CD4-positive, CD25-positive, alpha-beta regulatory T cell (primary cell): ENCODE measurements at places on chromosomes 3 and 15.
A peak's percentile ranks its signal among the peaks of the same experiment; 100 is the strongest.

GRCh38 chr15:100856867-100857266 is 22.8 kb upstream of the ALDH1A3 start:
- no peak for DNase-seq

DNA sequence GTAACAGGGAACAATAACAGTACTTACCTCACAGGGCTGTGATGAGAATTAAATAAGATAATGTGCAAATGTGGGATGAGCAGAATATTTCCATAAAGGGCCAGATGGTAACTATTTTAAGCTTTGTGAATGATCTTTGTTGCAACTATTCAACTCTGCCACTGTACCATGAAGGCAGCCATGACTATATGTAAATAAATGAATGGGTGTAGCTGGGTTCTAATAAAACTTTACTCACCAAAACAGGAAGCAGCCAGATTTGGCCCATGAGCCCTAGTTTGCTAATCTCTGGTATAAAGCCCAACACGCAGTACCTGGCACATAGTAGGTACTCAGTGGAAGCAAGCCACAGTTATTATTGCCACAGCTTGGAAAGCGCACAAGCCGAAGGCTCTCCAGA is 362.7 kb upstream of the PROK2 start:
- no peak for DNase-seq

- no peak for DNase-seq
Measured at GRCh38 chr3:88058306-88058580, 562 bp downstream of the CGGBP1 start.

- DNase-seq, result no peak
Measured at GRCh38 chr3:102233881-102234280, 200.9 kb upstream of the ZPLD1 start.

- peak; percentile 33 for DNase-seq
Measured at GRCh38 chr3:43699864-43700263, 9.1 kb downstream of the ABHD5 start.

GRCh38 chr3:186133980-186134379 is 25.1 kb upstream of the ETV5 start:
- no peak for DNase-seq

DNA sequence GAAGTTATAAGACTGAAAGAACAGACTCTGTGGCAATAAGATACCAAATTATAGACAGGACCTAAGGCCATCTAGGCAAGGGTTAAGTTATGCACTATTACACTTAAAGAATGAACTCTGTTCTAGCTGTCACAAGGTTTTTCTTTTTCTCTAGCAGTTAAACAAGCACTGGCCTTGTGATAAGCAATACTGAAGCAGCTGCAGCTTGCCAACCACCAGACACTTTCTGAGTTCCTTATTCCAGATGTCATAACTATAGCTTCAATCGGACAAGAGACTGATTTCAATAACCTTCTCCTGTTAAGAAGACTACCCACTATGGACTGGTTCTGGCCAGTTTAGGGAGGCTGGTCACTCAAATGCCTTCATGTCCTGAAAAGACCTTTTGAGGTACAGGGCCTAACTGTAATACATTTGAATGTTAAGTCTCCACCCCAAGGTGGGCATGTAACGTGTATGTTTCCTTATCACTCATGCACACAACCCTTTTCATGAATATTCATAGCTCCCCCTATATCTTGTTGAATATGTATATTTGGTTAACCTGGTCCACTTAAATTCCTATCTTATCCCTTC is 85.8 kb downstream of the CFAP20DC start:
- no peak for DNase-seq

GRCh38 chr3:197260491-197261163 is 37.8 kb downstream of the DLG1 start:
- no peak for DNase-seq

DNA sequence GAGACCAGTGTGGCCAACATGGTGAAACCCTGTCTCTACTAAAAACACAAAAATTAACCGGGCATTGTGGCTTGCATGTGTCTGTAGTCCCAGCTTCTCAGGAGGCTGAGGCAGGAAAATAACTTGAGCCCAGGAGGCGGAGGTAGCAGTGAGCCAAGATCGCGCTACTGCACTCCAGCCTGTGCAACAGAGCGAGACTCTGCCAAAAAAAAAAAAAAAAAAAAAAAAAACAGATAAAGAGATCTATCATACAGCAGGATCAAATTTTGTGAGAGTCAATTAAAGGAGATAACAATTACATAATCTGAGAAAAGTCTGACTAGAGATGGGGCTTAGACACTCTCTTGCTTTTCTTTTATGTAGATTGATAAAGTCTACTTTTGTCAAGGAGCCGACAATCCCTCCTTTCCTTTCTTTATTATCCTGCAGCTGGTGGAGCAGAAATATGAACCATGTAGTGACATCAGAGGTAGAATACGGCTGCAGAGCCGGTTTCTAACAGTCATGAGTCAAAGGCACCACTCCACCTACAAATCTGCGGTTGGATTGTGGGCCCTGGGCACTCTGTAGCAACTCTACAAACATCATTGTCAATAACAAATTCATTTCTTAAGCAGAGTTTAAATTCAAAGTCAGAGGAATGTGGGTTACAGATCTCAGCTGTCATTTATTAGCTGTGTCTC is 9.0 kb downstream of the C2CD4A start:
- DNase-seq, result no peak

- no peak for DNase-seq
Measured at GRCh38 chr15:83816124-83816883, 162.4 kb downstream of the ADAMTSL3 start.

DNA sequence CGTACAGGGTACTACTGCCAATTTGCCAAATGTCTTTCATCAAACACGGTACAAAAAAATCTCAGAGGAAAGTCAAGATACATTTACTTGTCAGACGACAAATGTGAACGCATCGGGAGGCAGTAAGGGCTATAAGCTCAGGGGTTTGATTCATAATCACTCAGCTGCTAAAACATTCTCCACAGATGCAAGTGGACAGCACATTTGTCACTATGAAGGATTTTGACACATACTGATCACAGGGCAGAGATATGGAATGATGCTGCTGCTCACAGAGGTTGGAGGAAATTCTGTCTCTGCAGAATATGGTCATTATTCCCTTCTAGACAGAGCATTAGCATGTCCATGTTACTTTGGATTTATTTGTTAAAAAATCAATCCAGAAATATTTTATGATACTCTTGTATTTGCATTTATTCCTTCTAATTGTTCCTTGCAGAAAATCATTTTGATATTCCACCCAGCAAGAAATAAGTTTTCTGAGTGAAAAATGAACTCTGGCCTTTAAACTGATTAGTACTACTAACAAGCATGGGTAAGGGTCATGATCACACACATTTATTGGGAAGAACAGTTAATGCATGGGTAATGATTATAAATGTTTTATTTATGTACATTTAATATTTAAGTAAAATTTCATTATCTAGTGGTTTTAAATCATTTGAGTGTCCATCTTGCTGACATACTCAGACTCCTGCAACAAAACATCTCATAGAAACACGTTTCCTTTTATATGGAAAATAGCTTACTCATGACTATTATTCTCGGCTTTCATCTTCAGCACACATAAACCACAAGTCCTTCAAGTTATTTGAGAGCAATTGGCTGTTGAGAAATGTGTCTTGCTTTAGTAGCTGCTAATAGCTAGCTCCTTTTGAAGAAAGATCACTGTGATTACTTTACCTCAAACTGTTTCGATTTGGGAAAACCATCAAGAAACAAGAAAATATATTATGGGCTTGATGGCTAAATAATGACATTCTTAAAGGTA is 559.3 kb downstream of the MECOM start:
- DNase-seq, result no peak

DNA sequence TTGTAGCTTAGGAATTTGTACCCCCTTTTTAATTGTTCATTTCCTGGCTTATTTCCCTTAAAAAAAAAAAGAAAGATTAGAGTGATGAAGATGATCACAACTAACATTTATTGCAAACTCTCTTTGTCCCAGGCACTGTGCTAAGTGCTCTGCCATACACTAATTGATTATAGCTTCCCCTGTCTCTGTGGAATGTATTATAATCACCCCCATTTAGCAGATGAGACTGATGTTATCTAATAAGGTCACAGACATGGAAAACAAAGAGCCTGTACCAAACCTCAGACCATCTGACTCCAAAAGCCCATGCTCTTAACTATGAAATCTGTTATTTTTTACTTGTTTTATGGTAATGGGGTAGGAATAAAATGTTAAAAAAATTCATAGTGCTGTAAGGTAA is 53.1 kb downstream of the TRAK1 start:
- DNase-seq, result no peak

DNA sequence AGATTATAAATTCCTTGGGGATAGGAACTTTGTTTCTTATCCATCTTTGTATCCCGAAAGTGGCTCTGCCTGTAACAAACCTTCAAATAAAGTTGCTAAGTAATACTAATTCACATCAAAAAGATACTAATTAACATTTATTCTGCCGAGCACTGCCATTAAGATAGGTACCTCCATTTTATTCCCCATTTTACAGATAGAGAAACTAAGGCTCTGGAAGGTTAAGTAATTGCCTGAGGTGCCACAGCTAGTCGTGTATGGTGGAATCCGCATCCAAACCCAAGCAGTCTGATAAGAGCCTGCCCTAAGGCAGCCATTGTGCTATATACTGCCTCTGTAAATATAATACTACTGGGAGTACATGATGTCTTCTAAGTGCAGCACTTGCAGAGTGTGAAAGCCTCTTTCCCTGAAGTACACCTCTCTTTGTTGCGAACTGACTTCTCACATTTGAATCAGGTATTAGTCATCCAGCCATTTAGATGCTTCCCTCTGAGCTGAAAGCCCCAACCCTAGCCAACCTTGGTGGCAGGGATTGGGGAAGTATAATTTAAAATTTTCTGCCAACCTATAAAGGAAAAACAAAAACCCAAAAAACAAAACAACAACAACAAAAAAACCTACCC is 78.5 kb upstream of the CHD2 start:
- no peak for DNase-seq

GRCh38 chr3:191470545-191470944 is 9.6 kb downstream of the PYDC2 start:
- no peak for DNase-seq

- DNase-seq, result peak; percentile 93
Measured at GRCh38 chr3:102057781-102058421, 208.6 kb downstream of the NFKBIZ start.

DNA sequence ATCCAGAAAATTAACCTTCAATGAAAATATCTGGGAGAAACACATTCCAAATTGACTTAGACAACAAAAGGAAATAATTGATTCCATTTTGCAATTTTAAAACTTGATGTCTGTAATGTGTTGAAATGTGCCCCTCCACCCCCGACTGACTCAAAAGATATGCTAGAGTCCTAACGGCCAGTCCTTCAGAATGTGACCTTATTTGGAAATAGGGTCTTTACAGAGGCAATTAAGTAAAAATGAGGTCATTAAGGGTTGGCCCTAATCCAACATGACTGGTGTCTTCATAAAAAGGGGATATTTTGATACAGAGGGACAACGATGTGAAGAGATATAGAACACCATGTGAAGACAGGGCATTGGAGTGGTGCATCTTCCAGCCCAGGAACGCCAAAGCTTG is 153.9 kb downstream of the PDZRN3 start:
- no peak for DNase-seq

GRCh38 chr15:50304836-50305235 is 39.3 kb upstream of the HDC start:
- no peak for DNase-seq
